ENCODE measurements at places on chromosomes 12 and 14. TPM values are rescaled to one million over a fixed set of nuclear protein-coding genes. Genes with fewer than 3 reads are reported as not detected.

Gene MIP
- total RNA-seq: not detected

Gene KRT78
- not detected for total RNA-seq

Gene FSCB
- not detected for total RNA-seq

Gene KITLG
- total RNA-seq: 12.9 TPM

Gene ABHD4
- total RNA-seq: 23.6 TPM

Gene CD27
- not detected for total RNA-seq

Gene TMPO
- 81.7 TPM for total RNA-seq

Gene LPAR5
- 3.8 TPM for total RNA-seq

Gene C12orf54
- total RNA-seq: not detected

Gene RALGAPA1
- total RNA-seq: 44.4 TPM

Gene AKAP3
- 6.6 TPM for total RNA-seq

Gene LRTM2
- not detected for total RNA-seq

Gene SYCP3
- total RNA-seq: not detected

Gene NYNRIN
- total RNA-seq: 6.3 TPM

Gene HOXC9
- total RNA-seq: 15.5 TPM

Gene PRKAB1
- 36.6 TPM for total RNA-seq

Gene GDF3
- not detected for total RNA-seq

Gene FOXA1
- 8.2 TPM for total RNA-seq

Gene DHRS7
- total RNA-seq: 107 TPM

Gene SLCO1B1
- total RNA-seq: not detected

Gene SSPN
- 1.7 TPM for total RNA-seq

Gene ADCY6
- total RNA-seq: 26.2 TPM

Gene STON2
- 17.9 TPM for total RNA-seq
